Stimulated activated naive CD8-positive, alpha-beta T cell treated with anti-CD3 and anti-CD28 coated beads, Interleukin-15, Interleukin-2, amounts not matched to agents 100 U/mL and 50 U/mL, for 24 hours (primary cell): ENCODE measurements at places on chromosomes 11 and 22.

GRCh38 chr22:42180349-42180842, 49.8 kb upstream of the CYP2D6 start:
- DNase-seq: no peak

GRCh38 chr22:44171561-44171960, 9.2 kb upstream of the PARVG start:
- no peak for DNase-seq

- DNase-seq: no peak
Observed at GRCh38 chr11:34284156-34284555, 73.7 kb downstream of the ABTB2 start.

- DNase-seq: no peak
Observed at GRCh38 chr22:19497245-19497644, 17.5 kb downstream of the CDC45 start.

- DNase-seq: no peak
Observed at GRCh38 chr11:33772870-33773269, 1.4 kb downstream of the FBXO3 start.

- no peak for DNase-seq
Observed at GRCh38 chr22:40703174-40703573, 23.9 kb downstream of the MCHR1 start.

DNA sequence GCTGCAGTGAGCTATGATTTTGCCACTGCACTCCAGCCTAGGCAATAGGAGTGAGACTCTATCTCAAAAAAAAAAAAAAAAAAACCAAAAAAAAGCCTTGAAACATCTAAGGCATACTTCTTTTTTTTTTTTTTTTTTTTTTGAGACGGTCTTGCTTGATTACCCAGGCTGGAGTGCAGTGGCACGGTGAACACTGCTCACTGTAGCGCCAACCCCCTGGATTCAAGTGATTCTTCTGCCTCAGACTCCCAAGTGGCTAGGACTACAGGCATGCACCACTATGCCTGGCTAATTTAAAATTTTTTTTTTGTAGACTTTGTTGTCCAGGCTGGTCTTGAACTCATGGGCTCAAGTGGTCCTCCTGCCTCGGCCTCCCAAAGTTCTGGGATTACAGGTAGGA, 19.5 kb downstream of the ARFGAP3 start:
- DNase-seq: no peak

DNA sequence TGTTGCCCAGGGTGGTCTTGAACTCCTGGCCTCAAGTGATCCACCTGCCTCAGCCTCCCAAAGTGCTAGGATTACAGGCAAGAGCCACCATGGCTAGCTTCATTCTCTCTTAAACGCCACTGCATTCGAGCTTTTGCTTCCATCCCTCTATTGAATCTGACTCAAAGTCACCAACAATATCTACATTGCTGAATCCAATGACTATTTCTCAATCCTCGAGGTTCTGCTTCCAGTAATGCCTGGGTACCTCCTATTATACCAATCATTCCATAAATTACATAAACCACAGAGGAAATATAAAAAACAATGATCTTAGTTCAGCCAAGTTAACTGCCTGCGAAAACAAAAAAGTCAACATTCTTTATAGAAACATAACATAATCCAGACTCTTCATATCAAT, 11.9 kb upstream of the NXF1 start:
- no peak for DNase-seq

DNA sequence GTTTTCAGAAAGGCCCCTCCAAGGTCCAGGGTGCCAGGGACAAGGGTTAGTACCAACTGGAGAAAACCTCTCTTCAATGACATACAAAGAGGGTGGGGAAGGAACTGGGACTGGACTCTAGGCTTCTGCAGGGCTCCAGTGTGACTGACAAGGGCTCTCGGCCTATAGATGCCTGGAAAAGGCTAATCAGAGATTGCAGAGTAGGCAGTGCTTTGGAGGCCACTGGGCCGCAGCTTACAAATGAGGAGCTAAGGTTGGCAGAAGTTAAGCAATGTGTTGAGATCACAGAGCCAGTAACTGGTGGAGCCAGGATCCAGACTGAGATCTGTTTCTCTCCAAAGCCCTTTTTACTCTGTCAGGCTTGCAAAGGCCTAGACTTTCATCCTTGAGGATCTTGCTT, 7.4 kb upstream of the DGKZ start:
- DNase-seq: no peak

- DNase-seq: no peak
Observed at GRCh38 chr11:129277198-129277843, 85.2 kb upstream of the ARHGAP32 start.

DNA sequence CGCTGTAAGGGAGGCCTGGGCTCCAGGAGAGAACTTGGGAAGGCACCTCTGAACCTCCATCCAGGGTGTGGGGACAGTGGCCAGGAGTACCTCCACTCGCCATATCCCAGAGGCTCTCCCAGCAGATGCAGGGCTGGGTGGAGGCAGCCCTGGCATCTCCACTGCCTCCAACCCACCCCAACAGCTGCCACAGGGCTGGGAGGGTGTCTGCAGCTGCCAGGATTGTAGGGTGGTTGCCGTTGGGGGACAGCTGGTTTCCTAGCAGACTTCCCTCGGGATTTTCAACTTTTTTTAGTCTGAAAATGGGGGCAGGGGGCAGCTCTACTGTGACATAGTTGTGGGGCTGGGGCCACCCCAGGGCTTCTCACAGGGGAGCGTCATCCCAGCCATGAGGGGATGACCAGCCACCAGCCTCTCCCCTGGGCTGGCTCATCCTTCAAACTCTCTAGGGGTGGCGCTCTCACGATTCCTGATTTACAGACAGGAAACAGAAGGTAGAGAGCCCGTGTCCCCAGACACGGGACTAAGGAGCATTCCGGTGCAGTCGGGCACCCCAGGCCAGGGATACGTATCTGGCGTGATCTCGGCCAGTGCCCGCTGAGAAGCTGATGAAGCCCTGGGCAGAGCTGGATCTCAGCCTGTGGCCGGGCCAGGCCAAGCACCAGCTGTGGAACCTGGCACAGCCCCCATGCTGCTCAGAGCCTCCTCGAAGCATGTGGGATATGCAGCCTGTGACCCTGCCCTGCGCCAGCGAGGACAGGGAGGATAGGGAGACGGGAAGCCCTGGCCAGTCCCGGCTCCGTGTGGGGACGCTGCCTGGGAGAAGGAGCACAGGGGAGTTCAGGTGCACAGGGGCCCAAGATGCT, 9.9 kb downstream of the PRR5 start:
- DNase-seq: no peak

- DNase-seq: no peak
Observed at GRCh38 chr22:19656541-19657251, 57.6 kb upstream of the SEPTIN5 start.

- DNase-seq: no peak
Observed at GRCh38 chr11:61697764-61698163, 17.6 kb downstream of the DAGLA start.

DNA sequence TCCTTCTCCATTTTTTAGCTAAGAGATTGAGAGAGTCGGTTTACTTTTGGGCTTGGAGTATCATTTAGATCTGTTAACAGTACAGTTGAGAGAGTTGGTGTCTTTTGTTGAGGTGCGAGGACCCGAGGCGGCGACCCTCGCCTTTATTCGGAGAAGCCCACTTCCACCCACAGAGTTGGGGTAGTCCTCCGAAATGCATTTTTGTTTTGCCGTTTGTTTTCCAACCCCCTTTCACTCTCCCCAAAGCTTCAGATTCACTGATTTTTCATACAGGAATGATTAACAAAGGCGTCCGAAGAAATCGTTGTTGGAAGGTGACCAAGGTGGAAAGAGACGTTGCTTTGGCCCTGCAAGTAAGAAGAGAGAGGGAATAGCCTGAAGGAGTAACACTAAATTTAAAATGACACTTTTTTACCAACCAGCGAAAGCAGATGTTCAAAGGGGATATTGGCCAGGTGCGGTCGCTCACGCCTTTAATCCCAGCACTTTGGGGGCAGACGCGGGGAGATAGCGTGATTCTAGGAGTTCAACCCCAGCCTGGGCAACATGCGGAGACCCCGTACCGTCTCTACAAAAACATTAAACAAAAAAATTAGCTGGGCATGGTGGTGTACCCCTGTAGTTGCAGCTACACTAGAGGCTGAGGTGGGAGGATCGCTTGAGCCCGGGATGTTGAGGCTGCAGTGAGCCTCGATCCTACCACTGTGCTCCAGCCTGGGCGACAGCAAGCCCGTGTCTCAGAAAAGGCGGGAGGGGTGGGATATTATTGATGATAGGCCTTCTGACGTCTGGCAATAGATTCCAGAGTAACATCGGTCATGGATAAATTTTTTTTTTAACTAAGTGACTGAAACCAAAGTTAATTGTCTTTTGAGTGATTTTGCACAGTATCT, 899 bp upstream of the RAB30 start:
- DNase-seq: peak; percentile 24

- DNase-seq: no peak
Observed at GRCh38 chr11:103906291-103906867, 130.1 kb upstream of the DDI1 start.

DNA sequence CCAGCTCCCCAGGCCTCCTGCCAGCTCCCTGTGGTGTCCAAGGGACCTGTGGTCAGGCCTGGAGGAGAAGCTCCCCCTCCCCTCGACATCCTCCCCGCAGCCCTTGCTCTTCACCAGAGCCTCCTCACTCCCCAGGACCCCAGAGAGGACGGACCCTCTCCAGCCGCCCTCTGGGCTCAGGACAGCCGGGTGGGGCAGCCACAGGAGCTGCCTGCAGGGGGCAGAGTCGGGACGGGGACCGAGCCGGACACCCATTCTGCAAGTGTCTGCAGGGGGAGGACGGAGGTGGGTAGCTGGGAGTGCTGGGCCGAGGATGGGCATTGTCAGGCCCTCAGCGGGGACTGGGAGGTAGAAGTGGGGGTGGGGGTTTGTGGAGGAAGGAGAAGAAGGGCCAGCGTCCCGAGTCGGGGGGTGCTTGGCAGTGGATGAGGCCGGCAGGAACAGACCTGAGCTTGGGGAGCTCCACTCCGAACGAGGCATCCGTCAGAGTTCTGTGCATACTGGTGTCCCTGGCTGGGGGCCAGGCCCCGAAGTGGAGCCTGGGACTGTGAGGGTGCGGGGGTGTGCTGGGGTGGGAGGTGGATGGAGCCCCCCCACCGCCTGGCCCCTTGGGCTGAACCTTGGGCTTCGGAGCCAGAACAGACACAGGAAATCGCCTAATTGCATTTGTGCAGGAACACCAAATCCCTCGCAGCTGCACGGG, 15.2 kb downstream of the PRR33 start:
- DNase-seq: peak; percentile 55
